ENCODE measurements at places on chromosomes 2 and 18.

- no peak overlapping the region for H3K27ac ChIP-seq
- H3K4me1 ChIP-seq, result no peaks in the 10 kb centered on the region
- DNase-seq, result no peak
- no peak overlapping the region for H3K4me3 ChIP-seq
These were observed 123.6 kb upstream of the SMIM21 start for GRCh38 chr18:75551071-75551470.

GRCh38 chr18:6994771-6995430 lies 122.7 kb downstream of the LAMA1 start:
- H3K27me3 ChIP-seq, result no peaks in the 10 kb centered on the region
- no peak overlapping the region for H3K4me3 ChIP-seq
- peaks cover 4% of the 10 kb centered on the region for H3K4me1 ChIP-seq
- no peak overlapping the region for H3K27ac ChIP-seq
- DNase-seq, result no peak

- no peak overlapping the region for H3K27ac ChIP-seq
- H3K4me1 ChIP-seq, result no peaks in the 10 kb centered on the region
- H3K4me3 ChIP-seq, result no peak overlapping the region
- DNase-seq, result no peak
- no peaks in the 10 kb centered on the region for H3K36me3 ChIP-seq
- no peaks in the 10 kb centered on the region for H3K27me3 ChIP-seq
These were observed 87.3 kb downstream of the LRRTM4 start for GRCh38 chr2:77434880-77435279.

- H3K27ac ChIP-seq, result no peak overlapping the region
- DNase-seq, result no peak
- no peak overlapping the region for H3K4me3 ChIP-seq
- H3K36me3 ChIP-seq, result no peaks in the 10 kb centered on the region
- peaks cover 27% of the 10 kb centered on the region for H3K4me1 ChIP-seq
These were observed 132.1 kb downstream of the WDSUB1 start for GRCh38 chr2:159154366-159154765.

All from activated T-cell treated with anti-CD3 and anti-CD28 coated beads, Interleukin-2, amount 50 U/mL, for 72 hours (primary cell).